ENCODE measurements at places on chromosomes 5 and 9.

DNA sequence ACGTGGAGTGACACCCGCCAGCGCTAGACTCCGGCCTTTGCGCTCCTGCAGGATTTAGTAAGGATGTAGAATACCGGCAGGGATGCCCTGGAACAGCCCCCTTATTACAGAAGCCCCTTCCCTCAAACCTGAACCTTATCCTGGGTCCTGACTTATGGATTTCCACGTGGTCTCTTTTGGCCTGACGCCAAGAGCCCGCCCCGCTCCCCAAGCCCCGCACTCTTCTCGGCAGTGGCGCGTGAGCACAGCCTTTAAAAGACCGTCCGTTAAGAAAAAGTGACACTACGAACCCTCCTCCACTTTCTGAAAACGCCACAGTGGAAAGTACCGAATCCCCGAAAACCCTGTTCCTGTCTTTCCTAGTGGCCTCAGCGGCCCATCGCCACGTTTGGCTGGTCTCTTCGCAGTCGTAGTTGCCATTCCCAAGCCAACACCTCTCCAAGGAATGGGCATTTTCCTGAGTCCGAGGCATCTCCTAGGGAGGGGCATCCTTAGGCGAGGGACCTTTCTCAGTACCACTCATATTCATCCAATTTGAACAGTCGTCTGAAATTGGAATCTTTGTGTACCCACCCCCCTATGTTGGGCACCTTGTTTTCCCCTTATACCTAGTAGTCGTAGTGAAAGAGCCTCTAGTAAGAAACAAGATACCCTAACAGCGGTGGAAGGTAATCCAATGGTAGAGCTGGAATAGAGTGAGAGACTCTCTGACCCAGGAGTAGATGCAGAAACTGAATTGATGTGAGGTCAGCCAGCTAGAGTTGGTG is 732 bp upstream of the MCIDAS start:
- DNase-seq, result no peak

GRCh38 chr5:135005076-135005475 is 29.0 kb downstream of the PITX1 start:
- no peak for DNase-seq

DNA sequence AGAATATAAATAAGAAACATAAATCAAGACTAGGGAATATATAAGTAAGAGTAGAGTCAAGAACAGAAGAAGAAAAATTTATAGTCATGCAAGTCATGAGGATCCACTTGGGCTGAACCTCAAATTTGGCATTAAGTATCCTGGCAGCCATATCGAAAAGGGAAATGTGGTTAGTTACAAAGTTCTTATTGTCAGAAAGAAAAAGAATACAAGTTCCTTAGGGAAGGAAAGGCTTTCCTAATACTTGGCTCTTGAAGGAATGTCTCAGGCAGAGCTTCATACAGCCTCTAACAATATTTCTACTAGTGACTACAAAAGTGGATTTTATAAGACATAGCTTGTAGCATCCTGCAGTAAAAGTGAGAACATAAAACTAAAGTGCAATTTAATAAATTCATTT is 45.4 kb downstream of the TMEM252 start:
- DNase-seq, result no peak

DNA sequence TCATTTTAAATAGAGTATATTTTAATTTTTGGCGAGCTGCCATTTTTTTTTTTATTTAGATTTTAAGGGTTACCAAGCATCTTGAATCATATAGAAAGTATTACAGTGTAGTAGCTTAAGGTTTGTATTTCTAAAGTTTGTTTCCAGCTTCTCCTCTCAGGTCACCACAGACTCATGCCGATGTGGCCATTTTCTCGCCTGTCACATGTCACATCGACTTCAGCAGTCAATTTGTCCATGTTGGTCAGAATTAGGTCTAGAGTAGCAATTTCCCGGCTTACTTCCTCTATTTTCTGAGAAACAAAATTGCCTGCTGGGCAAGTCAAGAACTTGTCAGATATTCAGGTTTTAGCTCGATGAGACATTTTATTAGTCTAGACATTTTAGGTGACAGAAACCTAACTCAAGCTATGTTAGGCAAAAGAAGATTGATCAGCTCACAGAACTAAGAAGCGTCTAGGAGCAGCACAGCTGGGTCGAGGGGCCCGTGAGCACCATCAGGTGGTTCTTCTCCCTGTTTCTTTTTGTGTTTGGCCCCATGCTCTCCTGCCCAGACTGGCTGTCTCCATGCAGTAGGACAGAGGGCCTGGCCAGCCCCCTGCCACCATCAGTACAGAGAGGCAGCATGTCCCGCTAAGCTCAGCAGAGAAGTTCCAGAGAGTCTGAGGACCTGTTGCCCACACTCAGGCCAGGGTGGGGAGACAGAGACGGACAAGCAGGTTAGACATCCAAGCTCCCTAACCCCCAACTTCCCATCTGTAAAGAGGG is 48.4 kb upstream of the AFAP1L1 start:
- DNase-seq, result no peak

DNA sequence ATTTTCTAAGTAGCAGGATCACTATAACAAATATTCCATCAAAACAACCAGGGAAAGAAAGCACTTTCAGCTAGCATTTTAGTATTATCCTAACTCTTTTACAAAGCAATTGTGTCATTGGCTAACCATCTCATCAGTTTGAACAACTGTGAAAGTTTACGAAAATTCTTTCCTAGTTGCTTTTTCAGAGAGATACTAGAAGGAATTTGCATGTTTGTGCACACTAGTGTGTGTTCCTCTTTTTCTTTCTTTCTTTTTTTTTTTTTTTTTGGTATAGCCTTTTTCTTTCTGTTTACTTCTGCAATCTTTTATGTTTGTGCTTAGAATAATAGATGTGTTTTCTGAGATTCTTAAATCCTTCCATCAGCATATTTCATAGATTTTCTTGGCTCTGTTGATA is 124.7 kb upstream of the SEMA6A start:
- DNase-seq, result no peak

DNA sequence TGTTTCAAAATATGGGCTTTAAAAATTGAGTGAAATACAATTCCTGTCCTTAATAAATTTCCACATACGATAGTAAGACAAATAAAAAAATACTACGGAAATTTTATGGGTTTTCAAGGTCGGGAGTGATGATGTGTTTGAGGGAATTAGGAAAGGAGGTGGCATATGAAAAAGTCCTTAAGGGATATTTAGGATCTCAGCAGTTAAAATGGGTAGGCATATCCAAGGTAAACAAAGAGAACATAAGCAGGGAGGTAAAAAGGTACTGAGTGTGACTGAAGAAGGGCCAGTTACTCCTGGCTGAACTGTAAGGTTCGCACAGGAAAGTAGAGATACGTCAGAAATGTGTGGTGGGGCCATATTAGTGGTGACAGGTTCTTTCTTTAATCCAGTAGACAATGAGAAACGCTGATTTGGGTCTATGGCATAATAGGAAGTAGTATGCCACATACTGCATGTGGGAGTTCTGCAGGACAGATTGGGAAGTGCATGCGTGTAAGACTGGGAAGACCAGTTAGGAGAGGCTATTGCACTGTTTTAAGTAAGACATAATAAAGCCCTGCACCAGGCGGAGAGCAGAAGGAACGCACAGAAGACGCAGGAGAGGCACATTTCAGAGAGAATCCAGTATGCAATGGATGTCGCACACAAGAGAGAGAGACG is 937 bp upstream of the HMGCR start:
- DNase-seq, result no peak

GRCh38 chr9:81314490-81314889 is 374.9 kb downstream of the TLE1 start:
- no peak for DNase-seq

GRCh38 chr5:14925326-14925725 is 53.7 kb upstream of the ANKH start:
- DNase-seq, result no peak

- DNase-seq, result peak; percentile 47
These were observed 22.1 kb upstream of the NDST1 start for GRCh38 chr5:150485693-150486401.

- no peak for DNase-seq
These were observed 581.0 kb upstream of the RORB start for GRCh38 chr9:73916016-73916673.

DNA sequence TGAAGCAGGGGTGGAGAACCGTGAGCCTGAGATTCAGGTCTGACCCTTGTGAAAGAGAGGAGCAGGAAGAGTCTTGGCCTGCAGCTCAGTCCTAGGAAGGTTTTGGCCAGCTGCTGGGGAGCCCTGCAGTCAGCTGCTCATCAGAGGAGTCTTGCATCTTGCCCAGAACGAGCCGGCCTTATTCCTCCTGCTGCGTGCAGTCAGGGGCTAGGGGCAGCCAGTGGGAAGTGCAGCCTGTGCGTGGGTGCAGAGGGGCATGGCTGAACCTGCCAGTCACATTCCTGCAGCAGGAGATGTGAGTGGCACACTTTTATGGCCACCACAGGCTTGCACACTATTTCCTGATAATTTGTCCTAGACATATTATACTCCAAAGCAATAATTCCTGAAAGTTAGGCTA is 278.7 kb downstream of the NPR3 start:
- DNase-seq, result no peak

GRCh38 chr5:77806213-77806843 is 30.2 kb upstream of the TBCA start:
- DNase-seq, result no peak

Measured in stimulated activated naive CD8-positive, alpha-beta T cell treated with anti-CD3 and anti-CD28 coated beads, Interleukin-15, Interleukin-2, amounts not matched to agents 100 U/mL and 50 U/mL, for 24 hours (primary cell).